Stimulated activated CD4-positive, alpha-beta T cell treated with anti-CD3 and anti-CD28 coated beads, Interleukin-12 subunit alpha, Interleukin-12 subunit beta, amount 100 ng/mL, for 4 hours (primary cell): ENCODE measurements at places on chromosomes 6 and 20.

DNA sequence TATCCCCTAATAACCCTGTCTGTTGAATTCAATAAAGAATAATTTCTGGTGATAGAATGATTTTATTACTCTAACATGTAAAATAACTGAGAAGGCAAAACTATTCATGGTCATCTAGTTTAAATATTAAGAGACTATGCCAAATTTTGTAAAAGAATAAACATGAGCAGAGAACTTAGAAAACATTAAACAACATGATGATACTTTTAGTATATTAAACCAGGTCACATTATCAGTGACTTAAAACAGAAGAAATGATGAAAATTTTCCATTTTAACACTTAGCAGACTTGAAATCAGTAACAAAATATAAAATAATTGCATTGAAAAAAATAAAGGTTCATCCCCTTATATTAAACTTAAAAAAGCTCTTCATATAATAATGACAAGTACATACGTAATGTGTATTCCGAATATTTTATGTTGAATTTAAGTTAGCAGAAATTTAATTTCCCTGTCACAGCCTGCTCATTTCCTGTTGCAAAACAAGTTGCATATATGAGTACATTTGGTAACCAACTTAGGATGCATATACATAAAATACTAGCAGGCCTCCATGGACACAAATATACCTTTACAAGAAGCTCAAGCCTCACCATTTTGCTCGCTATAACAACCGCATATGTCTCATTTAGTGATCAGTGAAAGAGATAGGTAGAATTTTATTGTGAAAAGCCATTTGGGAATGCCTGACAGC is 40.6 kb downstream of the DTNBP1 start:
- DNase-seq = no peak

DNA sequence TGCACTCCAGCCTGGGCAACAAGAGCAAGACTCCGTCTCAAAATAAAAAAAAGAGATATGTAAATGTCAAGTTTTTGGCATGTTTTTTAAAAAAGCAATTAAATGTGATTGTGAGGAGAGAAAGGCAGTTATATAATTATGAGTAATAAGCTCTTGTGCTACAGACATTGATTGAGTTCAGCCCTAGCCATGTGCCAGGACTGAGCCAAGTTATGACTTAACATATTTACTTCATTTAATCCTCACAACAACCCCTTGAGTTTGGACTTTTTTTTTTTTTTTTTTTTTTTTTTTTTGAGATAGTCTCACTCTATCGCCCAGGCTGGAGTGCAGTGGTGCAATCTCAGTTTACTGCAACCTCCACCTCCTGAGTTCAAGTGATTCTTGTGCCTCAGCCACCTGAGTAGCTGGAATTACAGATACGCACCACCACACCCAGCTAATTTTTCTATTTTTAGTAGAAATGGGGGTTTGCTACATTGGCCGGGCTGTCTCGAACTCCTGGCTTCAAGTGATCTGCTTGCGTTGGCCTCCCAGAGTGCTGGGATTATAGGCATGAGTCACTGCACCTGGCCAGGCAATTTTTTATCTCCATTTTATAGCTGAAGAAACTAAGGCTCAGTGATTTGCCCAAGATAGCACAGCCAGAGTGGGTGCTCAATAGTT is 15.0 kb upstream of the CSE1L start:
- DNase-seq = no peak

- no peak for DNase-seq
Observed at GRCh38 chr20:6884114-6884513, 116.6 kb downstream of the BMP2 start.

GRCh38 chr20:15317546-15318232 is 980.3 kb upstream of the FLRT3 start:
- DNase-seq = no peak

DNA sequence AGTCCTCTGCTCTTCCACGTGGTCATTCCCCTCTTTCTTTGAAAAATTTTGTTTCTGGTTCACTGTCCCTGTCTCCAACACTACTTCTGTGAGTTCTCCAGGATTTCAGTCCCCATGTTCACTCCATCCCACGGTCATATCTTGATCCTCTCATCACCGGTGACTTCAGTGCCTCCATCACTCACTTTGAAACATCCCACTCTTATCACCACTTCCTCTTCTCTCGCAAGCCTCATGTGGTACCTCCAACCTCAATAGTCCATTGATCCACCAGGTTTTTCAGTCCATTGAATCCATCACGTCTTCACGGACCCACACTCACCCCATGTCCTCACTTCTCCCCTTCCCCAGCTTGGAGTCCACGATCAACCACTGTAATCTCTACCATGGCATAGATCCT is 64.8 kb downstream of the CARMIL1 start:
- no peak for DNase-seq

DNA sequence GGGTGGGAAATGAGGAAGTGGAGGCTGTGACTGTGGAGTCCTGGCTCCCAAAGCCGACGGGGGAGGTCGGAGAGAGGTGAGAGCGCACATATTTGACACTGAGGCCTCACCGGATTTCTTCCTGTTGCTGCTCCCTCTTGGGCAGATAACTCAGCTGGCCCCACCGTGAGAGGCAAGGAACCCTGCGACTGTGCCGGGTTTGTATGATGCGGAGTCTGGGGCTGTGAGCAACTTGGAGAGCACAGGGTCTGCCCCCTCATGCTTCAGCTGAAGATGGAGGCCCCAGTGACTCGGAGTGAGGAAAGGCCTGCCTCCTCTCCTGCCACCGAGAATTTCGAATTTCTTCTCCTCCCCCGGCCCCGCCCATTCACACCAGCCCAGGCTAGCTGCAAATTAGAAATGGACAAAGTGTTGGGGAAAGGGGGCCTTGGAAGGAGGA is 160.6 kb downstream of the GRM4 start:
- DNase-seq = no peak

DNA sequence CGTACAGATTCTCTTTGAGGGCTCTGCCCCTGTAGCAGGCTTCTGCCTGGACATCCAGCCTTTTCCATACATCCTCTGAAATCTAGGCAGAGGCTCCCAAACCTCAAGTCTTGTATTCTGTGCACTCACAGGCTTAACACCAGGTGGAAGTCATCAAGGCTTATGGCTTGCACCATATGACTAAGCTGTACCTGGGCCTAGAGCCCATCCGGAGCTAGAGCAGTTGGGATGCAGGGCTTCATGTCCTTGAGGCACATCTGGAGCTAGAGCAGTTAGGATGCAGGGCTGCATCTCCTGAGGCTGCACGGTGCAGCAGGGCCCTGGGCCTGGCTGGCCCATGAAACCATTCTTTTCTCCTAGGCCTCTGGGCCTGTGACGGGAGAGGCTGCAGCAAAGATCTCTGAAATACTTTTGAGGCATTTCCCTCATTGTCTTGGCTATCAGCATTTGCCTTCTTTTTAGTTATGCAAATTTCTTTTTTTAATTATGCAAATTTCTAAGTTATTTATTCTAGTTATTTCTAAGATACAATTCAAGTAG is 98.7 kb downstream of the CD24 start:
- DNase-seq = no peak

GRCh38 chr20:56163806-56164205 is 84.7 kb upstream of the MC3R start:
- no peak for DNase-seq
